ENCODE measurements at places on chromosomes 6 and 20.

DNA sequence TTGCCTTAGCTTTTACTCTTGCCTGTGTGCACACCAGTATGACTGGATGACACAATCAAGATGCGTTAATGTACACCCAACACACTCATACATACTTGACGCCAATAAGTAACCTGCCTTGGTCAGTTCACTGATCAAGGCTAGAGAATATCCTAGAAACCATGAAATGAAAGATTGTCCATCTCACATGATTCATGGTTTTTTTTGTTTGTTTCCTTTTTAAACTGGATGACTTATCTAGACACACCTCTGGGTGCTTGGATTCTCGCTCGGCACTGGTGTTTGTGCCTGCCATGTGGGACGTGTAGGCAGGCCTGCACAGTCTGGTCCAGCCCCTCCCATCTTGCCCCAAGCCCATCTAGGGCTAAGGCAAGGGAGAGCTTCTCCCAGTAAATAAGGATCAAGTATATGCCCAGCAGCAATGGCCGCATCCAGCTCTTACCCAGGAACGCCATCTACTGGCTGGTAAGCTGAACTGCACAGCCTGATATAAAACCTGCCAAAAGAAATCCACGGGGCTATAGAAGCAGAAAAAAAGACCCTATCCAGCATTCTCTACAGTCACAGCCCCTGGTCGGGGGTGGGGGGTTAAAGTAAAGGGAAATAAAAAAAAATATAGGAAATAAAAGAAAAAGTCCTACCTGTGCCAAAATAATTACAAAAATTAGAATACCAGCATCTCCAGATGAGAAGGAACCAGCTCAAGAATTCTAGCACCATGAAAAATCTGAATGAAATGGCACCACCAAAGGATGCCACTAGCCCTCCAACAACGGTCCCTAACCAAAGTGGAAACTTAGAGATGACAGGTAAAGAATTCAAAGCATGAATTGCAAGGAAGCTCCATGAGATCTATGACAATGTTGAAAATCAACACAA, 73.3 kb downstream of the OTOR start:
- DNase-seq: no peak

DNA sequence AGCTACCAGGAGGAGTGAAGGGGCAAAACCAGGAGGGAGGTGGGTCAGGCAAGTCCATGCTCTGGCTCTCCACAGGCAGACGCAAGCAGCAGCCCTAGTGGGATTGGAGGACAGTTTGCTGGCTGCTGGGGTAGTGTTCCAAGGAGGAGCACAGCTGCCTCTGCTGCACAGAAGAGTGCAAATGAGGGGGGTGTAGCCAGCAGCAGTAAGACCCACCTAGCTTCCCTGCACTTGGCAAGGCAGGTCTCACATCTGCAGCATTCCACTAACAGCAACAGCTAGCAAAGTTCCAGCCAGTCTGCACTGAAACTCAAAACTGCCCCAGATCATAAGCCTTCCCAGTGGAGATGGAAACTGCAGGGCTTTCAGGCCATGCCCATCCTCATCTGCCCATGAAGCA, 405.0 kb downstream of the UTRN start:
- DNase-seq: no peak

GRCh38 chr6:70285201-70285600, 17.7 kb downstream of the COL9A1 start:
- DNase-seq: no peak

DNA sequence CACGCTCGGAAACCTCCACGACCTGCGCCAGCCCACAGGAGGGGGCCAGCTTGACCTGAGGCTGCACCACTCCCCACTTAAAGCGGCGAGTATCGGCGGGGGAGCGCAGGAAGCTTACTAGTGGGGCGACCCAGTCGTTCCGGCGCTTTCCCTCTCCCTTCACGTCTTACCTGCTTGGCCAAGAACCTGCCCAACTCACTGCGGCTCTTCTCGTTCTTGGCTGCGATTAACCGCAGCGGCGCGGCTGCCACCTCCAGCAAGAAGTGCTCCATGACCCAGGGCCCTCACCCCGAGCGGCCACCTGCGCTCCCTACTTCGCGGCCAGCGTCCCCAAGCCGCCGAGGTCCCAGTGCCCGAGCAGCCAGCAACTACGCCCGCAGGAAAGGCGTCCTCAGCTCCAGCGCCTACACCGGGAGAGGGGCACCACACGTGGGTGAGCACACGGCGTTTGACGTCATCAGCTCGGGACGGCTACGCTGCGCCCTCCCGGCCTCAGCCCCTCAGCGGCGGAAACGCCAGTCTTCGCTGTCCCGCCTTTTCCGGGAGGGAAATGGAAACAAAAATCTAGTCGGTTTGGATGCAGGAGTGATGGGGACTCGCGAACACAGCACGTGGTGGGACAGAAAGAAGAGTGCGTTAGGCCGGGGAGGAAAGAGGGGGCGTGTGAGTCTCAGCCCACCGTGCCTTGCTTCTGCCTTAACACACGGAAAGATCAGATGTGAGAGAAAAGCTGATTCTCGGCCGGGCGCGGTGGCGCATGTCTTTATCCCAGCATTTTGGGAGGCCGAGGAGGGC, at the start of gene MDN1:
Gene MDN1, minus strand, starts transcription at position 459 of the 795 bp plus-strand sequence. Its CDS starts 187 bp downstream, at position 272.
- DNase-seq: peak; percentile 74

- DNase-seq: no peak
These were observed 21.9 kb downstream of the UST start for GRCh38 chr6:148768646-148769270.

DNA sequence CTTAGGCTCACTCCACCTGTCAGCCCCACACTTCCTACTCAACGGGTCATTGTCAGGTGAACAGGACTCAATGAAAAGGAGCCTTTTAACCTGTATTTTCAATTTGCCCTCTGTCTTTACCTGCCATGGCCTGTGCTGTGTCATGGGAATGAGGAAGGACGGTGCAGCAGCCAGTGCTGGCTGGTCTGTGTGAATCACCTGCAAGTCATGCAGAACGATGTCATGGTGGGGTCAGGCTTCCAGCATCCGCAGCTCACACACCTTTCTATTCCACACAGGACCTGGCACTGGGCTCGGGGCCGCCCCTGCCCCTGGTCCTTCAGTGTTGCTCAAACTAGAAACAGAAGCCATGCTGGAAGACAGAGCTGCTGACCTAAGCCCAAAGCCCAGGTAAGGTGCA, 188.7 kb upstream of the GMDS start:
- no peak for DNase-seq

DNA sequence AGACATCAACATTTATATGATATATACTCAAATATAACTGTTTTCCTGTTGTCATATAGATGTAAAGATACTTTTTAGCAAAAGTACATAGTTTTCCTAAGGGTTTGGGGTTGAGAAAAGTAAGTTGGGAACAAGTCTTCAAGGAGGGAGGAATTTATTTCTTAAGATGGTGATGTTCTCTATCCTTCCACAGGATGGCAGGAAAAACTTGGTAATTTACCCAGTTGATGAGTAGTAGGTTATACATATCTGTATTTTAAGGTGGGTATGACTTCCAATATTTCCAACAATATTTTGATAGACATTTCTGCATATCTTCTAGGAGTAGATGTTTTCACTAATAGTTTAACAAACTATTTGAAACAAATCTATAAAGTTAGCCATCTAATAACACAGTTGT, 254.4 kb downstream of the RIMS1 start:
- no peak for DNase-seq

DNA sequence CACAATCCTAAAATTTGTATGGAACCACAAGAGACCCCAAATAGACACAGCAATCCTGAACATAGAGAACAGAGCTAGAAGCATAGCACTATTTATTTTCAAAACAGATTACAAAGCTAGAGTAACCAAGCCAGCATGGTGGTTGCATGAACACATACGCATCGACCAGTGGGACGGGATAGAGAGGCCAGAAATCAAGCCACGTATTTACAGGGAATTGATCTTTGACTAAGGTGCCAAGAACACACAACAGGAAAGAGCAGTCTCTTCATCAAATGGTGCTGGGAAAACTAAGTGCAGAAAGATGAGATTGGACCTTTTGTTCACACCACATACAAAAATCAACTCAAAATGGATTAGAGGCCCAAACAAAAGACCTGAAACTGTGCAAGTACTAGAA, 21.1 kb downstream of the TTLL2 start:
- no peak for DNase-seq

DNA sequence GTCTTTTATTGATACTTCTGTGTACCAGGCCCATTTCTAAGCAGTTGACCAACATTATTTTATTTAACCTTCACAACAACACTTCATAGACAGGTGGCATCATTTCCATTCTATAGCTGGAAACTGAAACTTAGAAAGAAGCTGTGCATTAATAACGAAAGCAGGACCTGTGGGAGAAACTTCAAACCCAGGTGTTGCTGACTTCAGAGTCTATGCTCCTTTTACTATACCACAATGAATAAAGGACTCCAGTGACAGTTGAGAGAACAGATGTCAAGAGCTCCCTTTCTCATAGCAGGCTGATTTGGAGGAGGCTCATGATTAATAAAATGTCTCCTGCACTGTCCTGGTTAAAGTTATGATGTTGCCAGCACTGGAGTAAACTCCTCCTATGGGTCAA, 56.6 kb upstream of the POU3F2 start:
- no peak for DNase-seq

GRCh38 chr6:215335-216034, 76.8 kb upstream of the DUSP22 start:
- DNase-seq: no peak

DNA sequence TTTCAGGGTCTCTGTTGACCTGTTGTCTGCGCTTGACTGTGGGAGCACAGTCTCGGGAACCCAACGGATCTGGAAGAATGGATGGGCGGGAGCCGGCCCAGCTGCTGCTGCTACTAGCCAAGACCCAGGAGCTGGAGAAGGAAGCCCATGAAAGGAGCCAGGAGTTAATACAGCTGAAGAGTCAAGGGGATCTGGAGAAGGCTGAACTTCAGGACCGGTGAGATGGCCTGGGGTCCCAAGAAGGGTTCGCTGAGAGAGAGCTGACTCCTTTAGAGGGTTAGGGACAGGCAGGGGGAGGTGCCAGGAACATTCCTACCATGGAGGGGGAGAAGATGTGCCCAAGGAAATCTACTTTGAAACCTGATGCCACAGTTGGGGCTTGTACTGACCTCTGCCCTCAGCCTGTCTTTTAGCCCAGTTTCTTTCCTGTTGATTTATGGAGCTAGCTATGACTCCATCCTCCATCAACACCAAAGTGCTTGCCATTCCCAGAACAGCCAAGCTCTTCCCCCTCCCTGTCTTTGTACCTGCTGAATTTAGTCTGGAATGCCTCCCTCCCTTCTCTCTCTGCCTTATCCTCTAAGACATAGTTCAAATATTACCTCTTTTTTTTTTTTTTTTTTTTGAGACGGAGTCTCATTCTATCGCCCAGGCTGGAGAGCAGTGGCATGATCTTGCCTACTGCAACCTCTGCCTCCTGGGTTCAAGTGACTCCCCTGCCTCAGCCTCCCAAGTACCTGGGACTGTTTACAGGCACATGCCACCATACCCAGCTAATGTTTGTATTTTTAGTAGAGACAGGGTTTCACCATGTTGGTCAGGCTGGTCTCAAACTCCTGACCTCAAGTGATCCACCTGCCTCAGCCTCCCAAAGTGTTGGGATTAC, 12.2 kb downstream of the CEP250 start:
- no peak for DNase-seq

- DNase-seq: no peak
These were observed 368.5 kb upstream of the RUNX2 start for GRCh38 chr6:44959651-44960050.

DNA sequence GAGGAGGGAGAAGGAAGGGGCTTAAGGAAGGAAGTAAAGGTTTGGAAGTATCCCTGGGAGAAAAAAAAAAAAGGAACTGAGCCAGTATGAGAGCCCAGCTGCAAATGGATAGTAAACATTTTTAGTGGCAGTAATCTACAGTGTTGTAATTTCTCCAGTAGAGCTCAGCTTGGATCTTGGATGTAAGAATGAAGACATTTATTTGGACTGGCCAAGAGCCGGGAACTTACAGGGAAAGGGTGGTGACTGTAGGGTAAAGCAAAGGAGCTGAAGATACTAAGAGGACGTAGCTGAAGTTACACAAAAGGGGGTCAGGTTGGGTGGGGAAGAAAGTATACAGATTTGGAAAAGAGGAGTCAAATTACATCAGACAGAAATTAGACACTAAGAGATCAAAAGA, 13.5 kb downstream of the EEF1E1 start:
- no peak for DNase-seq

DNA sequence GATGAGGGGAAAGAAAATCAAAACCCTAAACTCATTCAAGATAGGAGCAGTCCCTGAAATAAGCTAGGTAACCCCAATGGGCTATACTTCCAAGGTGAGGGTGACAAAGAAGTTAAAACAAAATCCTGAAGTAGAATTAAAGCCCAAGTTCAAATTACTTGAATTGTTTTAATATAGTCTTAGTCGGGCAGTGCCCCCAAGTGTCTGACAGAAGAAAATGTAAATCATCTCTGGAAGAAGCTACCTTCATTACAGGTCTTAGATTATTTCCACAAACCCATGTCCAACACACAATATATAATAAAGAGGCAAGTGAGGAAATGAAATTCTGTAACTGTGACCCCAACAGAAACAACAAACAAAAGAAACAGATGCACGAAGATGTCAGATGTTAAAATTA, 36.8 kb upstream of the L3MBTL3 start:
- no peak for DNase-seq

DNA sequence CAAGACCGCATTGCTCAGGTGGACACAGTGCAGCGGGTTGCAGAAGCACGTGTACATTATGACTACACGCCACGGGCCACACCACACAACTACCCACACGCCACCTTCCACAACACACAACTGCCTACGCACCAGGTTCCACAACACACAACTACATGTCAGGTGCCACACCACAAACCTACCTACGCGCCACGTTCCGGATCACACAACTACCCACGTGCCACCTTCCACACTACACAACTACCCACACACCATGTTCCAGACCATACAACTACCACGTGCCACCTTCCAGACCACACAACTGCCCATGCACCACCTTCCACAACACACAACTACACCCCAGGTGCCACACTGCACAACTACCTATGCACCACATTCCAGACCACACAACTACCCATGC, 20.5 kb downstream of the THBS2 start:
- no peak for DNase-seq

DNA sequence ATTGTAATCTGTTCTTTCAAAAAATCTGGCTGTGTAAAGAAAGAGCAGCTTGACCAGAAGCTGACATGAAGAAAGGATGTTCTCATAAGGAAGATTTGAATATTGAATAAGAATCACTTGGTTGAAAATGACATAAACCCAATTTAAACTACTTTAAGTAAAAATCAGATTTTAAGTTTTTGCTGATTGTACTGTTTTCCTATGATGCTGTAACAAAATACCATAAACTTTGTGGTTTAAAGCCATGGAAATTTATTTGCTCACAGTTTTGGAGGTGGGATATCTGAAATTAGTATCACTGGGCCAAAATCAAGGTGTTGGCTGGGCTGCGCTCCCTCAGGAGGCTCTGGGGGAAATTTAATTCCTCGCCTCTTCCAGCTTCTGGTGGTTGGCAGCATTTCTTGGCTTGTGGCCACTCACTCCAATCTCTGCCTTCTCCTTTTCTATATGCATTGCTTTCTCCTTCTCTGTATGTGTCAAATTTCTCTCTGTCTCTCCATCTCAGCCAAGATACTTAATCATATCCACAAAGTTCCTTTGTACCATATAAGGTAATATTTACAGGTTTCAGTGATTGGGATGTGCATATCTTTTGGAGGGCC, 141.2 kb upstream of the ZFP64 start:
- no peak for DNase-seq

Measured in fibroblast of skin of left biceps (primary cell).